Activated CD8-positive, alpha-beta memory T cell treated with anti-CD3 and anti-CD28 coated beads for 48 hours (primary cell): ENCODE measurements at places on chromosomes 7 and 10.

GRCh38 chr7:3747467-3747866, 446.4 kb downstream of the SDK1 start:
- DNase-seq = no peak

DNA sequence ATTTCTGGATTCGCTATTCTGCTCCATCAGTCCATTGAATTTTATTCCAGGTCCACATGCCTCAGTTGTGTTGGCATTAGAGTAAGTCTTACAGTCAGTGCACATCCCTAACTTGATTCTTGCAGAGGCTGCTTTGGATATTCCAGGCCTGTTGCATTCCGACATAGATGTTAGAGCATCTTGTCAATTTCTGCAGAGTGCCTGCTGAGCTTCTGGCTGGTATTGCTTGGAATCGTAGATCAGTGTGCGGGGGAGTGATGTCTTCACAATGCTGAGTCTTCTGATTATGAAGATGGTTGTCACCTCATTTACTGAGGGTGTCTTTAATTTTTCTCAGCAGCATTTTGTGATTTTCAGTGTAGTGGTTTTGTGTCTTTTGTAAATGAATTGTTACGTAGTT, 45.2 kb downstream of the INPP5A start:
- DNase-seq = no peak

GRCh38 chr10:63769367-63769766, 248.2 kb downstream of the REEP3 start:
- DNase-seq = no peak

- DNase-seq = no peak
Measured at GRCh38 chr7:28292834-28293526, 112.4 kb upstream of the JAZF1 start.

GRCh38 chr10:18144928-18145327, 4.7 kb downstream of the CACNB2 start:
- DNase-seq = no peak

GRCh38 chr7:115613836-115614235, 416.7 kb downstream of the TFEC start:
- DNase-seq = no peak

GRCh38 chr10:52644373-52645186, 128.0 kb downstream of the MBL2 start:
- no peak for DNase-seq

DNA sequence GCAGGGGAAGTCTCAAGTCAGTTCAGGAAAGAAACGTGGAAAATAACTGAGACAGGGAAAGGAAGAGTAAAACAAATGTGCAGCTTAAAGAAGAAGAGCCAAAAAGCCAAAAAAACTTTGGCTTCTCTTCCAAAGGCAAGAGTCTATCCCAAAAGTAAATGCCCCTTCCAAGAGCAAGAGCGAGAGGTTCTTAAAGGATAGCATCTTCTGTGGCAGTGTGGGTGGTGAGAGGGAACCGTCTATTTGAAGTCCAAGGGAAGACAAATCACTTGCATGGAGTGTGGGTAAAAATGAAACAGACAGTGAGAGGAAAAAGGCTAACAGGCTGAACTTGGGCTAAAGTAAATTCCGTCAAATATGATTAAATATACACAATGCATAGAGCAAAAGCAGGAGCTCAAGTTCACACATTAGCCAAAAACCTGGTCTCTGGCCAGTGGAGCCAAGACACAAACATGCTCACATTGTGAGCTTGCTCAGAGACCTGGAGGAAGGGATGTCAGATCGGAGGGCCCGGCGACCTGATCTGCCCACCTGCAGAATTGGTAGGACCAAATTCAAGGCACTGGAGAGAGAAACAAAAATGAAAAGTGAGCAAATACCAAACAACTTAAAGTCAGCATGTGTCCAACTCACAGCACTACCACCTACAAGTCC, 87.0 kb downstream of the PIK3CG start:
- no peak for DNase-seq

GRCh38 chr10:51663086-51663485, 36.3 kb downstream of the CSTF2T start:
- no peak for DNase-seq

DNA sequence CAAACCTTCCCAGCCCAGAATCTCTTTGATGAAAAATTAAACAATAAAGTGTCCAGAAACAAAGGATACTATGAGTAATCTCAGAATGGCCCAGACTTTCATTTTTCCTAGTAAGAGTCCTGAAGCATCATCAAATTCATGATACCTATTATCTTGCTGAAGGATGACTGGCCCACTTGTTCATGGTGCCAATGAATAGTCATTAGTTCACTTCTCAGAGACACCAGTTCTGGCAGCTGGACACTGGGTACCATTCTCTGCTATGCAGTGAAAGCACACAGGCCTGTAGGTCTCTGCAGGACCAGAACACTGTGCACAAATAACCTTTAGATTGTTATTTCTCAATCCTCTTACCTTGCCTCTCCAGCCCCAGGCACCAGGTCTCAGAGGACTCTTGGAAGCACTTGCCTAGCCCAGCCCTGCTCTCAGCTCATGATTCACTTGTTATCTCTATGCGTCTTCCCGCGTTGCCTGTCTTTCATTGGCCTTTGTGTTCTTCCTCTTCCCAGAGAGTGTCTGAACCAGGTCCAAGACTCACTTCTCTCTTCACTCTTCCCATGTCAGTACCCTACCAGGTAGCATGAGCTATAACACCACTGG, 98.1 kb upstream of the AGBL3 start:
- no peak for DNase-seq

DNA sequence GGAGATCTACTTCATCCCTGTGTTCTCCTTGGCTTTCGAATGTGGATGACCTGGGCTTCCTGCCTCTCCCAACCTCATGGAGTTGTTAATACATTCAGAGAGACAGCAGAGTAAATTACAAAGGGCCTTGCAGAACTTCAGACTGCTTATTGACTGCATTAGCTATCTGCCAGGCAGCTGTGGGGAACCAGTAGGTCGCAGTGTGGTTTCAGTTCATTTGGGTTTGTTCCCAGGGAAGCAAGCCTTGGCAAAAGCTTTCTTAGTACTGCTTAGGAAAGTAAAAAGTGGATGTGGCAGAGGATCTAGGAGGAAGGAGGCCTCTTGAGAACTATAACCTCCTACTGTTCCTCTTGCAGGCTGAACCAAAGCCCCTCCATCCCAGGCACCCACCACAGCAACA, 9.2 kb downstream of the NPFFR1 start:
- DNase-seq = no peak

- DNase-seq = no peak
Measured at GRCh38 chr10:86266446-86267242, 100.0 kb downstream of the GRID1 start.

DNA sequence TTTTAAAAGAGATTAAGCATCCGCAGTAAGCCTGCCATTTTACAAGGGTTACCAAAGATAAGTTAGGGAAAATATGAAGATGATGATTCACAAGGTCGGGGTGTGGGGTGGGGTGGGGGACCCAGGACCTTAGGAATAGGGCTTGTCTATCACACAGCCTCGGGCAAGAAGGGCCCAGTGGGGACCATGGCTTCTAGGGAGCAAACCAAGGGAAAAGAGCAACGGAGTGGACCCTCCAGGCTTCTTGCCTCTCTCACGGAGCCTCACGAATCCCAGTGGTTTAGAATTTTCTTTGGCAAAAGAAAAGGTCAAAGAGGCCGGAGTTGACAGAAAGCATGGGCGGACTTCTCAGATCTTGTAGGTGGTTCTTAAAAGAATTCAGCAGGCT, 1.3 kb downstream of the PRKCQ start:
- DNase-seq = no peak

- DNase-seq = no peak
Measured at GRCh38 chr10:43307306-43307705, 40.4 kb upstream of the RASGEF1A start.

DNA sequence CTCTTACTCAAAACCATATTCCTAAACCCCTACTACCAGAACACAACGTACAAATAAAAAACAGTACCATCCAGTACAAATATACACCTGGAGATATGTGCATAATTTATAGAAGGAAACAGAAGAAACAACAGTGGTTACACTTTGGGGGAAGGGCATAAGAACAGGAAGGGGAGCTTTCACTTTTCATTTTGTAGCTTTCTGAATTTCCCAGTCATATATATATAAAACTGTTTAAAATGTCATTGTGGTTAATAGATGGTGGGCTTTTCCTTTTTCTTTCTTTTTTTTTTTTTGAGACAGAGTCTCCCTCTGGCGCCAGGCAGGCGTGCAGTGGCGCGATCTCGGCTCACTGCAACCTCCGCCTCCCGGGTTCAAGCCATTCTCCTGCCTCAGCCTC, 47.2 kb downstream of the MALSU1 start:
- DNase-seq = no peak

- DNase-seq = no peak
Measured at GRCh38 chr10:71920540-71921323, 43.5 kb upstream of the CHST3 start.

- no peak for DNase-seq
Measured at GRCh38 chr10:8331387-8331786, 276.9 kb downstream of the GATA3 start.

DNA sequence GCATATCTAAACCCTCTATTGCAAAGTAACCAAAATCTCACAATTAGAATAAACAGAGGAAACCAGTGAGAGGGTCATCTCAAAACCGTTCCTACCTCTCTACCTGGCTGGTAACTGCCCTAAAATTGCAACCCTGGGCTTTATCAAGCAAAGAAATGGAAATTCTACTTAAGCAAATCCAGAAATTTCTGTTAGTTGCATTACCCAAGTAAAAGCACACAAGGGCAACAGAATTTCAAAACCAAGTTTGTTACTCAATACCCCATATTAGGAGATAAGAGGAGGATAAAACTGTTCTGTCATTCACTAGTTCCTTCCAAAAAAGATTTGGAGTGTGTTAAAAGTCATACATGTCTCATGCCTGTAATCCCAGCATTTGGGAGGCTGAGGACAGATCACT, 195.3 kb downstream of the FAM107B start:
- no peak for DNase-seq

DNA sequence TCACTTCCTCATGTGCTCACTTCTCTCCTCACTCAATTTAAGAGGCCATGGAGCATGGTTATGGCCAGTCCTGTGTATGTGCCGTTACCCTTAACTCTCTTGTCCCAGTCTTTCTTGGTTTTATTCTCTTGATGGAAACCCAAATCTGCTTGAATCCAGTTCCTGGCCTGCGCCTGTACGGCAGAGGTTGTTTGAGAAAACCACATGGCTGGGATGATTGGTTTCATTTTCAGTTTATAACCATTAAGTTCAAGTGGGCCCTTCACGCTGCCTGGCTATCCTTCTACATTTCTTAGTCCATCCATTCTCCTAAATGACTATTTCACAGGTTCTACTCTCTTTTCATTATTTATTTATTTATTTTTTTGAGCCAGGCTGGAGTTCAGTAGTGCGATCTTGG, 1.6 kb upstream of the ZNF239 start:
- no peak for DNase-seq

DNA sequence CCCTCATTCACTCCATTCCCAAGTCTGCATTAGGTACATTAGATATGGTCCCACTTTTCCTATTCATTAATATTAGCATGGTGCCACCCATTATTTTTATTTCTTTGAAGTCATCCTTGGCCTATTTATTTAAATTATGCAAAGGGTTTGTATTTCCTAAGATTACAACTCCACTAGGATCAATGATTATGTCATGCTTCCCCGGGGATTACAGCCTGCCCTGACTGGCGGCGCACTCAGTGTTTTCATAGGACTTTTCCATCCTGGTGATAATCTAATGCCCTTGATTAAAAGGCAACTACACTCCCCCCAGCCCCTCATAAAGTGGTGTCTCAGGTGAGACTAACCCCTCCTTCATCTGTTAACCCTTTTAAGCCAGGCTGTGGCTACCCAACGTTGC, 187.2 kb downstream of the POU6F2 start:
- DNase-seq = no peak

GRCh38 chr7:157782041-157782440, 445.2 kb downstream of the DNAJB6 start:
- DNase-seq = no peak

GRCh38 chr10:112456533-112456932, 9.5 kb downstream of the VTI1A start:
- DNase-seq = no peak

DNA sequence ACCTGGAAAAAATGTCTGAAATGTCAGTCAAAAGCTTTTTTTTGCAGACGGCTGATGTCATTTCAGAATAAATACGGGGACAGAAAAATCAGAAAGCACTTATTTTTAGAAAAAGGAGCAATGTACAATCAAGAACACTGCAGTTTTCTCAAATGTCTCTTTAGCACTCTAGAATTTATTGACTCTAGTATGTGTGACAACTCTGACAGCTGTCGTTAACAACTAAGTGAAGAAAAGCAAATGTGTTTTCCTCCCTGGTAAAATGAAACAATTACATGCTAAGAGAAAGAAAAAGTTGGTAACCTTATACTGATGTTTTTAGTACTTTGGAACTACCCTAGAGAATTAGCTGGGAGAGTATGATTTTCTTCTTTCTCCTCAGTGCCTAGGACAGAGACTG, 497.4 kb downstream of the GRM8 start:
- no peak for DNase-seq

DNA sequence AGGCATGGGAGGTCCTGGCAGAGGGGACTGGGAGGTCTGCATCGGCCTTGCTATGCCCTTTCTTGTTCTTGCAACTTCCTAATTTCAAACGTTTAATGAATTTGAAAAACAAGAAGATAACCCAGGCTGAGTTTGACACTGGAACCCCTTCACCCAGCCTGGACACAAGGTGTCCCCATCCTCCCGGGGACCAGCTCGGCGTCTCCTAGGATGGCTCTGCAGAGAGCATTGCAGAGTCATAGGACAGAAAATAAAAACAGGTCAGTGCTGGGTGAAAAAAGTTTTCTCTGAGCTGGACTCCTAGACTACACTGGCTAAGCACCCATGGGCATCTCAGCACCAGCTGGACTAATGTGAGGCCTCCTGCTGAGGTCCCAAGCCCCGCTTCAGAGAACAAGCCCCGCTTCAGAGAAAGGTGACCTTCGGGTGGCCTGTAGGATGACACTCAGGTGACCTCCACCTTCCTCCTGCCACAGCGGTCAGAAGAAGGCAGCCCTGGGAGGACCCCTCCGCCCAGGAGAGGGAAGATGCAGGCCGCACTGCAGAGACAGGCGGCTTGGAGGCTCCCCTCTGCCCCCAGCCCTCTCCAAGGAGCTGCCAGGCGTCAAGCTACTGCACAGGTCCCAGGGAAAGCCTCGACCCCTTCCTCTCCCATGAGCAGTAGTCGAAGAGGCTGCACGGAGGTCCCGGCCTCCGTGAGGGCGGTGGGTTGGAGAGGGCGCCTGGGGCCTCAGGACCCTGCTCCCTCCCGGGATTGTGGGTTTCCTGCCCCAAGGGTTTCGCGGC, 9.3 kb upstream of the UNCX start:
- no peak for DNase-seq

- DNase-seq = no peak
Measured at GRCh38 chr10:1316809-1317143, 260.6 kb downstream of the WDR37 start.

DNA sequence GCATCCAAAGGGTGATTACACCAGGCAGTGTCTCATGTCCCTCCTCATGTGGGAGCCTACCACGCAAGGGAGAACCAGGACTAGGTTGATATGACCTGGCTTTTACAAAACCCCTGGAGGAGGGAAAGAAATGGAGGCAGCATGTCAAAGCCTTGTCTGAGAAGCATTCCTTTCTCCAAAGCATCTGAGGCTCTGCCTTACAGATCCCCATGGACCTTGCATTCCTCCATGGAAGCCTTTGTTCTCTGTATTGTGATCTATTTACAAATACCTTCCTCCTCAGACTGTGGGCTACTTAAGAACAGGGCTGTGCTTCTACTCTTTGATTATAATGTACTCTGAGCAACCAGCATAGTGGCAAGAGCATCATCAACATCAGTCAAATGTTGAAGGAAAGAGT, 197.0 kb downstream of the PLXNA4 start:
- no peak for DNase-seq

- no peak for DNase-seq
Measured at GRCh38 chr10:23370106-23370505, 25.5 kb upstream of the C10orf67 start.

GRCh38 chr10:35824704-35825103, 182.6 kb upstream of the FZD8 start:
- no peak for DNase-seq
